Vagina (tissue), 2 donors: ENCODE measurements at places on chromosomes 12 and 14.

- DNase-seq, result no peak
These were observed 33.8 kb upstream of the GPATCH2L start for GRCh38 chr14:76117789-76118484.

DNA sequence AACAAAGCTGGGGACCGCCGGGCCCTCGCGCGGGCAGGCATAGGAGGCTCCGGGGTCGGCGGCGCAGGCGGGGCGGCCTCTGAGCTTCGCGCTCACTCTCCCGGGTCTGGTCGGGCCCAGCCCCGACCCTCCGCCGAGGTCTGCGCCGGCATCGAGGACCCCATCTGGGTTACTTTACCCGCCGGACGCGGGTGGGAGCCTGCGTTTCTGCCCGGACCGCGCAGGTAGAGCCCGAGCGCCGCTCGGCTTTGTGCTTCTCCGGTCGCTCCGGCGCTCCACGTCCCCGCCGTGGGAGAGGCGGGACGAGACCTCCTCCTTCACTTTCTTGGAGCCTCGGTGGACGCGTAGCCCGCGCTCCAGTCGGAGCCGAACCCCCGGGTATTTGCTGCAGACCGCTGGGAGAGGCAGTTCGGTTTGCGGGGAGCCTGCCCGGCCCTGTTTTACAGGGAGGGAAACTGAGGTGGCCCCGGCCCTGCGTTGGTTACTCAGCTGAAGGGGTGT, 63.2 kb downstream of the FBXL14 start:
- no peak for DNase-seq

- no peak for DNase-seq
These were observed 5.5 kb downstream of the DNAH10 start for GRCh38 chr12:123767613-123768012.

- no peak for DNase-seq
These were observed 122.1 kb downstream of the CALM1 start for GRCh38 chr14:90518941-90519256.

DNA sequence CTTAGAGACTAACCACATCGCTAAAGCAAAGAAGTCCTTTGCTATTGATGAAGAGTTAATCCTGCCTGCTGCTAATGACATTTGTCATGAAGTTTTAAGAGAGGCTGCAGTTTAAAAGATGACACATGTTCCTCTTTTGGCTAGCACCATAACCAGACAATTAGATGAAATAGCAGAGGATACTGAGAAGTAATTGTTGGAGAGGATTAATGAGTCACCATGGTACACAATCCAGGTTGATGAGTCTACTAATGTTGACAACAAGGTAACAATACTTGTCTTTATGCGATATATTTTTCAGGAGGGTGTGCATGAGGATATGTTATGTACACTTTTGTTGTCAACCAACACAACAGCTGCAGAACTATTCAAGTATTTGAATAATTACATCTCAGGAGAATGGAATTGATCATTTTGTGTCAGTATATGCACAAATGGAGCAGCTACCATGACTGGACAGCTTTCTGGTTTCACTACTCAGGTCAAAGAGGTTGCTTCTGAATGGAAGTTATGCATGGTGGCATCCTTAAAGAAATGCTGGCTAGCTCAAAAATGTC, 56.7 kb downstream of the LRRIQ1 start:
- no peak for DNase-seq

DNA sequence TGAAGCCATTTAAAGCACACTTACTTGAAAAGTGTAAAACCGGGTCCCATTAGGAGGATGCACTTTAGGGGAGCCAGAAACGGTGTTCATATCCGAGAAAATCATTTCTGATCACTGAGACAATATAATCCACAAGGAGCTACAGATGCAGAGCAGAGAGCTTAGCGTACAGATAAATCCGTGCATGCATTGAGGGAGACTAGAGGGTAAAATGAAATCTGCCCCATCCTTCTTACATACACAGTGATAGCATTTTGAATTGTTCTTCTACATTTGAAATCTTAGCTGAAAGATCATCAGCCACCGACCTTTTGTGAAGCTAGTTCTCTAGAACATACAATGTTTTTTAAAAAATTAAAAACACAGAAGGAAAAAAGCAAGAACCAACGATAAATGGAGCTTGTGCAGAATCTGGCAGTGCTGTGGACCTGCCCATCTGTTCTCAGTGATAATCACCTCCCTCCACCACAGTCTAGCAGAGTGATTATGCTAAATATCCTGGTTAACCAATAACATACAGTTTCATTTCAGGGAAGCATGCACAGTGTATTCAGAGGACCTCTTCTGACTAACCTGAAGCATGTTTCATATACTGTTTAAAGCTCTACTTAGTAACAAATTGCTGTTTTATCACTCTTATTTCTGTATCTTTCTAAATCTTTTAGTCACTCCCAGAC, 161.1 kb downstream of the PPFIA2 start:
- DNase-seq, result no peak
